Activated CD4-positive, alpha-beta memory T cell treated with anti-CD3 and anti-CD28 coated beads for 36 hours (primary cell): ENCODE measurements at places on chromosomes 2 and 18. TPM values are rescaled to one million over a fixed set of nuclear protein-coding genes. Genes with fewer than 3 reads are reported as not detected.

DNA sequence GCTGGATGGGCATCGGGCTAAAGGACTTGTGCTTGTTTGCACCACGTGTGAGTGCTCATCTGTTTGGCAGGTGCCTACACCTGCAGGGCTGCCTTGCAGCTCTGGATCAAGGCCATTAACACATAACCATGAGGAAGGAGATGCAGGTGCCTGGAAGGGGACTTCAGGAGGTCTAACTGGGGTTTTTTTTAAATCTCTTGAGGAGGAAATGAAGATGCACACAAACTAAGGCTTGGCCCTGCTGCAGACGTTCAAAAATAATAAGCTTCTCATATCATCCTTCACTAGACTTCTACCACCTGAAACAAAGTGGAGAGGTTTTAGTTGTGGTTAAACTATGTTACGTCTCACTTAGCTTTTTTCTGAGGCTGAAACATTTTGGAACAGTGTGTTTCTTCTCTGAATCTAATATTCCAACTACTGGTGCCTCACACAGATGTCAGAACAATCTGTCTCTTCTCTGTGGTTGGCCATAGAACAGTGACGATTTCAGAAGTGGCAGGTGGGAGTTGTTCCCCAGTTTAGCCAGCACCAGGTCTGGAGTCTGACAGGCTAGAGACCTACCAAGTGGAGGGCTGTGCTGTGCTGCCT is 36.5 kb downstream of the BCL2L11 start:
- no peak for DNase-seq

GRCh38 chr2:33681364-33681757 is 82.3 kb upstream of the FAM98A start:
- no peak for DNase-seq

Gene METTL4
- 23.0 TPM for total RNA-seq

- DNase-seq: no peak
Observed at GRCh38 chr2:23065210-23065609, 319.8 kb upstream of the KLHL29 start.

Gene CCBE1
- total RNA-seq: not detected

Gene CCDC68
- total RNA-seq: not detected

- no peak for DNase-seq
Observed at GRCh38 chr18:65567372-65567771, 183.4 kb upstream of the CDH7 start.

GRCh38 chr2:220198896-220199295 is 571.5 kb downstream of the SLC4A3 start:
- no peak for DNase-seq

- peak; percentile 53 for DNase-seq
Observed at GRCh38 chr2:37376421-37377186, 32.2 kb downstream of the QPCT start.

GRCh38 chr2:12106440-12107080 is 360.1 kb downstream of the LPIN1 start:
- peak; percentile 75 for DNase-seq

Gene DNAH6
- total RNA-seq: 0.33 TPM

Gene GKN2
- not detected for total RNA-seq

Gene TACR1
- not detected for total RNA-seq

- DNase-seq: no peak
Observed at GRCh38 chr2:230999477-230999876, 3.6 kb downstream of the SPATA3 start.

Gene IL1R1
- total RNA-seq: 20.3 TPM

GRCh38 chr2:170140561-170140960 is 37.4 kb upstream of the MYO3B start:
- DNase-seq: no peak

GRCh38 chr2:70118798-70119454 is 31.6 kb downstream of the PCBP1 start:
- DNase-seq: no peak

DNA sequence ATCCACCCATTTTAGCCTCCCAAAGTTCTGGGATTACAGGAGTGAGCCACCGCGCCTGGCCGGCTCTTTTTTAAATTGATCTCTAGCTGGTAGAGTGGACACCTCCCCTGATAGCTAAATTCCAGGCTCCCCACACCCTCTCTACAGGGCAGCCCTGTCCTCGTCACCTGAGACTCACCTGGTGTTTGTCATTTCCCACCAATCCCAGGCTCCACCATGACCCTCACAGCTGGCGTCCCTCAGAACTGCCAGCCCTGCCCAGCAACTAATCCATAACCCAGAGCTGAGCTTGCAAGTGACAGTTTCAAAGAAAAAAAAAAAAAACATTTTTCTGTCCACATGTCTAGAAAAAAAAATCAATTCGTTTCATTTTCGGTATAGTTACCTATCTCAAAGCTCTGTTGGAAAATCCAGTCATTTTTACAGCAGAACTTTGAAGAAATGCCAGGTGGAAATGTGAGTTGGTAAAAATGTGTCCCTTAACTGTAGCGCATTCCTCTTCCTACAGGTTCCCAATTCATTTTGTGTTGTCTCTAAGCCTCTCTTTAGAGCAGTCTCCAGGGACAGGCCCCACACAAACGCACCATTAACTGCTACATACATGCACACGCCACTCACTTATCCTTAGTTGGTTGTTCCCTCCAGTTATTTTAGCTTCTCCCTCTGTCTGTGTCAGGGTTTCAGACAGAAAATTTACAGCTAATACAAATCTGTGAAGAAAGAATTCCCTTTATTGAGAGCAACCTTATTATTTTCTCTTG is 294.7 kb downstream of the FBXO15 start:
- no peak for DNase-seq

DNA sequence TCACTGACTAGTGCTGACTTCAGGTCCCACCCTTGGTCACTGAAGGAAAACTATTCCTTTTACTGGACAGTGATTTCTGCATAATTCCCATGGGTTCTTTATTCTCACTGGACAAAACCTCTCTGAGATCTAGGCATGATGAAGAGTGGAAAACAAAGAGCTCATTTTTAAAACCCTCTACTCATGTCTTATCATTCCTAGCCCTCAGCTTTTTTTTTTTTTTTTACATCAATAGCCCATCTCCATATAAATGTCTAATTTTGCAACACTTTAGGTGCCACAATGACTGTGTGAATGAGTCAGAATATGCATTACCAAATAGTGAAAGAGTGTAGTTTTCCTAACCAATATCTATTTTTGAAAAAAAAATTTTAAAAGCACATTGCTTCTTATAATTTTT is 74.8 kb downstream of the TCF4 start:
- DNase-seq: no peak

DNA sequence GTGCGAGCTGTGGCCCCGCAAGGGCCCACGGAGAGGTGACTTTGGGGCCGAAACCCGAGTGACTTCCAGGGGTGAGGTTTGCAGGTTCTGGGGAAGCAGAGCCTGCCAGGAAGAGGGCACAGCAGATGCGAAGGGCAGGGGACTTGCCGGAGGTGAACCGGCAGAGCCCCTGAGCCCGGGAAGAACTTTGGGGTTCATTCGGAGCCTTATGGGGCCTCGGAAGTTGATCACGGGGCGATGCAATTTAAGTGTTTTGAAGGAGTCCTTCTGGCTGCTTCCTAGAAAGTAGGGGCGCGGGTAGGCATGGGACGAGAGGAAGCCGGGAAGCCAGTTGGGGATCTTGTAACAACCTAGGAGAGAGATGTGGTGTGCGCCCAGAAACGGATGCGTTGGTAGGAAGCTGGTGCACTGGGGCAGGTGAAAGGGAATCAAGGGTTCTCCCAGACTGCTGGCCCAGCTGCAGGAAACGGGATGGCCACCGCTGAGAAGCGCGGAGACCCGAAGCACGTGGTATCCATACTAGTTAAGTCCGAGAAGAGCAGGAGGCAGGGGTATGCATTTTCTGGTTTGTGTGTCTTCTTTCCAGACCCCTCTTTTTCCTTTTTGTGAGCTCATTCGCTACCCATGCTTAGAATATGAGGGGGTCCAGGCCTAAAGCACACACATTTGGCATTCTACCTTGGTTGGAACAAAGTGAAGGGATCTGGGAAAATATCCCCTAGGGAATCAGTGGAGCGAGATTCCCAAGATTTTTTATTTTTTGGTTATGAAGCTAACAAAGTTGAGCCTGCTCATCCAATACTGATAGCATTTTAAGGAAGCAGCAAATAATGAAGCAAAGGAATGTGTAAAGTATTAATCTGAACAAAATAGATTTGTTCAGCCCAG is 758 bp downstream of the SCLY start:
- DNase-seq: peak; percentile 53

DNA sequence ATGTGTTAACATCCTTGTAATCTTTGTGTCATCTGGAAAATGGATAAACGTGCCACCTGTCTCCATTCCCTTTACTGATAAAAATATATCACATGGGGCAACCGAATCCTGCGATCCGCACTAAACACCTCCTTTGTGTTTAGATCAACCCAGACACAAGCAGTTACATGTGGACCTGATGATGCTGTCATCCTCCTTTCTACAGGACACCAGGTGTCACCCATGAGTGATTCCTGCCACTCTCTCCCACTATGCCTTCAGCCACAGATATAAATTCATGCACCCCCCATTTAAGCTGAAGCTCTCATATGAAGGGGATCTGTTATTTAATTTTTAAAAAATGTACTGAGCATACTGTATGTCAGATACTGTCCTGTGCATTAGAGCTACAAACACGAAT is 81.3 kb downstream of the VIT start:
- DNase-seq: no peak

Gene AQP12A
- not detected for total RNA-seq

DNA sequence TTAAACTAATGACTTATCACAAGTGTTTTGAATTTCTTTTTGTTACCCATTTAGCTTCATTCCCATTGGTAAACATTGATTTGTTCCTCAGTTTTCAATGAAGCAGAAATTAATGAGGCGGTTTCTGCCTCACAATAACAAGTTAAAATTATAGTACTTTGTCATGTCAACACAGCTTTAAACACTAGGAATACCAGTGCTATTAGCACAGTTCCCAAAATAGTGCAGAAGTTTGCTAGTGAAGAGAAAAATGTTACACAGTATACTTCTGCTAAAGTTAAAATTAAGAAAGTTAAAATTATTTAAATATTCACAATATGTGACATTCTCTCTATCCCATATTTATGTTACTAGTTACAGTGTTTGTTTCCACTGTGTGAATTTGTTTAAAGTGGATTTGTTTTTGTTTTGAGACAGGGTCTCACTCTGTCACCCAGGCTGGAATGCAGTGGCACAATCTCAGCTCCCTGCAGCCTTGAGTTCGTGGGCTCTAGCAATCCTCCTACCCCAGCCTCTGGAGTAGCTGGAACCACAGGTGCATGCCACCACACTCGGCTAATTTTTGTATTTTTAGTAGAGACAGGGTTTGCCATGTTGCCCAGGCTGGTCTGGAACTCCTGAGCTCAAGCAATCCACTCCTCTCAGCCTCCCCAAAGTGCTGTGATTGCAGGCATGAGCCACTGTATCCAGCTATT is 3.8 kb upstream of the CHN1 start:
- no peak for DNase-seq
